NCI-H460 (cell line): ENCODE measurements at places on chromosomes 16 and 17. TPM values are rescaled to one million over a fixed set of nuclear protein-coding genes. Genes with fewer than 3 reads are reported as not detected.

MYCBPAP gene
- total RNA-seq: 0.89 and 1.0 TPM in 2 replicates

KCNH4 gene
- 0.05 TPM in 1 of 2 replicates, not detected in the other for total RNA-seq

PERCC1 gene
- not detected in 2 replicates for total RNA-seq

GNG13 gene
- total RNA-seq: not detected in 2 replicates

PYY gene
- total RNA-seq: not detected in 2 replicates

FAAP100 gene
- total RNA-seq: 13.0 and 15.4 TPM in 2 replicates

KIAA0753 gene
- total RNA-seq: 18.5 and 19.0 TPM in 2 replicates

CD300E gene
- not detected in 2 replicates for total RNA-seq

OR3A2 gene
- not detected in 2 replicates for total RNA-seq

SLC16A11 gene
- total RNA-seq: 0.12 TPM in 1 of 2 replicates, not detected in the other

ALOX15B gene
- not detected in 2 replicates for total RNA-seq

NAGS gene
- 0.25 and 0.58 TPM in 2 replicates for total RNA-seq

TERB1 gene
- total RNA-seq: 0.20 TPM in 1 of 2 replicates, not detected in the other

NUBP2 gene
- total RNA-seq: 50.2 and 59.3 TPM in 2 replicates

PRSS53 gene
- 1.3 TPM in 2 replicates for total RNA-seq

TOP3A gene
- total RNA-seq: 29.3 and 35.3 TPM in 2 replicates
